ENCODE measurements at places on chromosomes 13 and 19.

DNA sequence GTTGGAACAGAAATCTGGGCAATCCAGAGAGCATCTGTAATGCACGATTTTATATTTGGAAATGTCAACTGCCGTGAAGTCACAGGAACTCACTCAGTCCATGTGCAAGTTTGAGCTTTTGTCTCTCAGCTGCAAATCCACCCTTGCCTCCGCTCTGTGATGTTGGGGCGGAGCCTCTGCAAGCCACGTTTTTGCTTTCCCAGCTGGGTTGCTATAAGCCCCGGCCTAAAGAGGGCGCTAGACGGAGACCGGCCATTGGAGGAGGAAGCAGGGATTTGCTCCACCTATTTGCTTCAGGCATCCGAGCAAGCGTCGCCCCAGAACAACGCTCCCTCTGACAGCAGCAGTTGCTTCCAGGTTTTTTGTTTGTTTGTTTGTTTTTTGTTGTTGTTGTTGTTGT is 56.2 kb downstream of the TRPM4 start:
- no peak for DNase-seq

- DNase-seq, result no peak
These were observed 629.9 kb downstream of the DIAPH3 start for GRCh38 chr13:59533561-59534555.

GRCh38 chr13:49464621-49465325 is 20.7 kb downstream of the SETDB2 start:
- DNase-seq, result no peak

DNA sequence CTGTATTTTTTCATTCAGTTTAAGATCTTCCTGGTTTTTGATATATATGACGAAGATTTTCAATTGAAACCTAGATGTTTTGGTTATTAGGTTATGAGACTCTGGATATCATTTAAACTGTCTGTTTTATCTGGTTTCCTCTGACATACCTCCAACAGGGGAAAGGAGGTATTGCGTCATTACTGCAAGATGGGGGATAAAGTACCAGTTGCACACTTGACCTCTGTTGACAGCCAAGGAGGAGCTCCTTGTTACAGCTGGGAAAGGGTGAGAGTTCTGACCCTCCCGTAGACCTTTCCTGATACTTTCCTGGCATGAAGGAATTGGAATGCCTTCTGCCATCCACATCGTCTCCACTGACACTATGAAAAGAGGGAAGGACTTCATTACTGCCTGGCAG is 82.0 kb upstream of the SHISA2 start:
- DNase-seq, result no peak

DNA sequence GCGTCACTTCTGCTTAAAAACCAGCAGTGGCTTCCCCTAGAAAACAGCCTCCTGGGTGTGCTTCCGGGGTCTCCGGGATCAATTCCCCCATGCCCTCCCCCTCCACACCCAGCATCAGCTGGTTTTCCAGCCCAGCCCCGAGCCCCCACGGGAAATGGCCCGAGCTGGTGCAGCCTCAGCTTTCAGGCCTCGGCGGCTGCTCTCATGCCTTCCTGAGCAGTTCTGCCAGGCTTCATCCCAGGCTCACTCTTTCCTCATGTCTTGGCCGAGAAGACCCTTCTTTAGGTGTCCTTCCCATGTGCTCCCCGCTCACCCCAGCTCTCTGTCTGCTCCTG is 103.1 kb upstream of the RNF113B start:
- no peak for DNase-seq

GRCh38 chr13:89363144-89363543 is 1692.0 kb downstream of the SLITRK5 start:
- no peak for DNase-seq

- DNase-seq, result no peak
These were observed 13.2 kb downstream of the ING1 start for GRCh38 chr13:110726726-110727125.

DNA sequence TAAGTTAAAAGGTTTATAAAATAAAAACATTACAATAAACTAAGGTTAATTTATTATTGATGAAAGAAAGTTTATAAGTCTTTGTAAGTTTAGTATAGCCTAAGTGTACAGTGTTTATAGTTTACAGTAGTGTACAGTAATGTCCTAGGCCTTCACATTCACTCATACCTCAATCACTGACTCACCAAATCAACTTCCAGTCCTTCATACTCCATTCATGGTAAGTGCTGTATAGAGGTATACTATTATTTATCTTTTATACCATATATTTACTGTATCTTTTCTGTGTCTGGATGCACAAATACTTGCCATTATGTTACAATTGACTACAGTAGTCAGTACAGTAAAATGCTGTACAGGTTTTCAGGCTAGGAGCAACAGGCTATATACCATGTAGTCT is 490.0 kb downstream of the GPC6 start:
- DNase-seq, result no peak

- DNase-seq, result no peak
These were observed 37.0 kb upstream of the PCDH9 start for GRCh38 chr13:67267136-67267535.

DNA sequence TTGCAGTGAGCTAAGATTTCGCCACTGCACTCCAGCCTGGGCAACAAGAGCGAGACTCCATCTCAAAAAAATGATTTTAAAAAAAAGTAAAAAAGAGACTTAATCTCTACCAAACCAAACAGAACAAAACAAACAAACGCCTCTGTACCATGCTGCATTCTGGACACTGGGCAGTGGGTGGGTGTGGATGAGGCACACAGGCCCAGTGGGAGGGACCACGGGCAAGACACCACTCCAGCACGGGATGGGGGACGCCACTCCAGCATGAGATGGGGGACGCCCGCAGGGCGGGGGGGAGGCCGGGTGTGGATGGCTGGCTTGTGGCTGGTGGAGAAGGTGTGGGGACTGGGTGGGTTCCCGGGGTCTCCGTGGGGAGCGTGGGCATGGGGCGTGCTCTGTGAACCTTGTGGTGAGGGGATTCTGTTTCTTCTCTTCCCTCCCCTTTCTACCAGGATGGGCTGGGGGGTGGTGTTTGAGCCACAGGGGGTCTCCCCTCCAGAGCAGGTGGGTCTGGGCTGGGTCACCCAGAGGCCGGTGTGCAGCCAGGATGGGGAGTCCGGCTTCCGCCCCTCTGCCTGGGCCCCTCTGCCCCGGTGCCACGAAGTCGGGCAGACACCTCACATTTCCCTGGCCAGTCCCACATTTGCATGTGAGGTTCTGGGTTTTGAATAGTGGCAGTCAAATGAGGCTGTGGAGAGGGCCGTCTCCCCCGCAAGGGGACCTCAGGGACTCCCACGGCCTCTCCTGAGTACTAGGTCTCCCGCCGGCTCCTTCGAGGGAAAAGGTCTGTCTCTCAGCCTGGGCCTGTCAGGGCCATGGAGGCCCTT is 23.9 kb upstream of the MATK start:
- DNase-seq, result no peak

GRCh38 chr13:52916486-52916990 is 68.1 kb upstream of the PCDH8 start:
- DNase-seq, result no peak

GRCh38 chr19:12965017-12965811 is 4.2 kb upstream of the DAND5 start:
- peak; percentile 14 for DNase-seq

DNA sequence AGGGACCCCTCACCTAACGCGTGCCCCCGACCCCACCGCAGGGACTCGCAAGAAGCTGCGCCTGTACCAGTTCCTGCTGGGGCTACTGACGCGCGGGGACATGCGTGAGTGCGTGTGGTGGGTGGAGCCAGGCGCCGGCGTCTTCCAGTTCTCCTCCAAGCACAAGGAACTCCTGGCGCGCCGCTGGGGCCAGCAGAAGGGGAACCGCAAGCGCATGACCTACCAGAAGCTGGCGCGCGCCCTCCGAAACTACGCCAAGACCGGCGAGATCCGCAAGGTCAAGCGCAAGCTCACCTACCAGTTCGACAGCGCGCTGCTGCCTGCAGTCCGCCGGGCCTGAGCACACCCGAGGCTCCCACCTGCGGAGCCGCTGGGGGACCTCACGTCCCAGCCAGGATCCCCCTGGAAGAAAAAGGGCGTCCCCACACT is 4.7 kb upstream of the MYBPC2 start:
- no peak for DNase-seq

GRCh38 chr13:54511366-54511765 is 1482.8 kb downstream of the OLFM4 start:
- no peak for DNase-seq

GRCh38 chr19:5250127-5250659 is 90.4 kb downstream of the PTPRS start:
- no peak for DNase-seq

Measured in NCI-H2081 treated with DMSO at 0.1 percent for 48 hours (cell line).